ENCODE measurements at places on chromosomes 1 and 21.
A peak's percentile ranks its signal among the peaks of the same experiment; 100 is the strongest.

GRCh38 chr21:42093991-42094421 lies 22.9 kb downstream of the UMODL1 start:
- no peak for DNase-seq

- no peak for DNase-seq
Observed at GRCh38 chr1:197234581-197234980, 33.5 kb upstream of the CRB1 start.

DNA sequence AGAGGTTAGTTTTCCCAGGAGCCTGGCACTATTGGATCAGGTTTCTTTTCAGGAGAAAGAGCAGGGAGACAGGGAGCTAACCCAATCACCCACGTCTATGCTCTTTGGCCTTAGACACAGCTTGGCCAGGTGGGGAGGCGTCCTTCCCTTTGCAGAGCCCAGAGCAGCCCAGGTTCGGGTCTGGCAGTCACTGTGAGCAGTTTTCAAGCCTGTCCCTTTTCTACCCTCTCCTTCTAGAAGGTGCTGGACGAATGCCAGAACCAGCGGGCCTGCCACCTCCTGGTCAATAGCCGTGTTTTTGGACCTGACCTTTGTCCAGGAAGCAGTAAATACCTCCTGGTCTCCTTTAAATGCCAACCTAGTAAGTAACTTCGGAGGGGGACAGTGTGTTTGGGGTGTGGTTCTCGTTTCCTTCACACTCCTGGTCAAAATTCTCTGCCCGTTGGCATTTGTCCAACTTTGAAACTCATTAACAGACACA lies 44.9 kb downstream of the EVA1C start:
- DNase-seq, result no peak

- no peak for DNase-seq
Observed at GRCh38 chr1:174158767-174159251, 511 bp upstream of the RABGAP1L start.

GRCh38 chr1:223244366-223245103 lies 101.5 kb upstream of the TLR5 start:
- DNase-seq, result peak; percentile 14

DNA sequence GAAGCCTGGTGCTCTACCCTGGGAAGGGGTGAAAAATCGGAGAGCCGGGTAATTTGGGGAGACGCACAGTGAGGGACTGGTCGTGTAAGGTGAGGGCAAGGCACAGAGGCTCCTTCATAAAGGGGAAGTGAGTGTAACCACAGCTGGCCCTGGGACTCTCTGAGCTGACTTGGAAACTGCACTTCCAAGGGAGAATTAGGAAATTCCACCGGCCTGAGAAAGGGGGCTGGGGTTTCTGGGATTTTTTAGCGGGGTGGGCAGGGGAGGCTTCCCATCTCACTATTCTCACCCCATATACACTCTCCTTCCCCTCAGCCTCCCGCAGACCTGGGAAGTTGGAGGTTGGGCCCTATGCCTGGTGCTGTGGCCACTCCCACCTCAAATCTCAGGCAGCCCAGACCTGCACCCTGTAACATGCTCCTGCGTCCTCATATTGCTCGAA lies 88.3 kb upstream of the IPO9 start:
- DNase-seq, result no peak

- no peak for DNase-seq
Observed at GRCh38 chr1:155008015-155008941, 5.7 kb downstream of the ZBTB7B start.

DNA sequence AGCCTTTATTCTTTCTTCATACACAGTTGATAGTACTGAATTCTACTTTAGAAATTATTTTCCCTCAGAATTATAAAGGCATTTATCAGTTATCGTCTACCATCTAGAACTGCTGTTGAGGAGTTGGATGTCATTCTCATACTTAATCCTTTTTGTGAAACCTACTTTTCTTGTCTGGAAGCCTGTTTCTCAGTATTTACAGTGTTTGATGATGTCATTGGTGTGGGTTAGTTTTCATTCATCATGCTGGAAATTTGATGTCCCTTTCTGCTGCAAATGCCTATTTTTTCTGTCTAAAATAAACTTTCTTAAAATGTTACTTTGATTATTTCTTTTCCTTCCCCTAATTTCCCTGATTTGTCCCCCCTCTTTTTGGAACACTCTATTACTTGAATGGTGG lies 22.8 kb upstream of the ZNF281 start:
- no peak for DNase-seq

- no peak for DNase-seq
Observed at GRCh38 chr1:59026472-59026948, 242.7 kb upstream of the JUN start.

- DNase-seq, result no peak
Observed at GRCh38 chr1:20949871-20950590, 162.9 kb upstream of the HP1BP3 start.

DNA sequence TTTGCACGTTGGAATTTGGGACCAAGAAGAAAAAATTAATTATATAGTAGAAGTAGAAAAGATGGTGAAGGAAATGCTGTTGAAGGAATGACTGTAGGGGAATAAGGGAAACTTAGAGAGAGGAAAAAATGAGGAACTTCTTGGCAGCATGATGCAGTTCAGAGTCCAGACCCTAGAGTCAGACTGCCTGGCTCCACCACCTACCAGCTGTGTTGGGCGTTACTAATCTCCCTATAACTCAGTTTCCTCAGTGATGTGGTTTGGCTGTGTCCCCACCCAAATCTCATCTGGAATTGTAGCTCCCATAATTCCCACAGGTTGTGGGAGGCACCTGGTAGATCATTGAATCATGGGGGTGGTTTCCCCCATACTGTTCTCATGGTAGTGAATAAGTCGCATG lies 1.3 kb upstream of the SELP start:
- DNase-seq, result no peak

DNA sequence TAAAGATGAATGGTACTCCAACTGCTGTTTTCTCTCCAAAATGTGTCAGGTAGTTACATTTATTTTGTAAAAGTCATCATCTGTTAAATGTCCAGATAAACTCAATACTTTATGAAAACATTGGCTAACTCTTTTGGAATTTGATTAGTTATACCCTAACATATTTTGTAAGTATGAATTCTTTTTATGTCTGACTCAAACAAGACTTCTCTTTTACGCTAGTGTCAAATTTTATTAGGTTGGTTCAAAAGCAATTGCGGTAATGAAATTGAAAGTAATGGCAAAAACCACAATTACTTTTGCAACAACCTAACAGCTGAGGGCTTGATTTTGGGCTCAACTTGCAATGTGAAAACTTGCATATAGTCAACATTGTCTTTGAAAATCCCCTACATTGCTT lies 41.0 kb upstream of the USP25 start:
- DNase-seq, result no peak

DNA sequence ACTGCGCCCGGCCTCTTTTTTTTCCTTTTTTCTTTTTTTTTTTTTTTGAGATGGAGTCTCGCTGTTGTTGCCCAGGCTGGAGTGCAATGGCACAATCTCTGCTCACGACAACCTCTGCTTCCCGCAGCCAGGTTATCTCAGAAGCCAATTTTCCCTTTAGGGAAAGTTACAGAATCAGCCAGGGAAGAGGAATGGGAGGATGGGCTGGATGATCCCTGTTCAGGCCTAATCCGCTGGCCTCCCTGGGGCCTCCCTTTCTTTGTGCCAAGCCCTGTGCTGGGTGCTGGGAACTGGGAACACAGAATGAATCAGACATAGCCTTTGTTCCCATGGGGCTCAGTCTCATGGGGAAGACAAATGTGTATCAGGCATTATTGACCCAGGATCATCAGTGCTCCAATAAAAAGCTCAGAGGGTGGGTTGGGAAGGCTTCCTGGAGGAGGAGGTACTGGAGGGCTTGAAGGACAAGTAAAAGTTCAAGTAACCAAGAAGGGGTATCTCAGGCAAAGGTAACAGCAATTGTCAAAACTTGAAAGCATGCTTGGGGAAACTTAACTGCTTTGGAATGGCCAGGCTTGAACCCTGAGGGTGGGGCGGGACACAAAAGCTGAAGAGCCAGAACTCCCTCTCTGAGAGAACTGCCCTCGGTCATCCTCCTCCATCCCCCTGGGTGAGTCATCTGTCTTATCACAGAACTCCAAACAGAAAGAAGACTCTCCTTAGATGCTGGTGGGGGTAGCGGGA lies 14.3 kb downstream of the ECHDC2 start:
- no peak for DNase-seq

GRCh38 chr1:202149566-202149965 lies 5.0 kb upstream of the ARL8A start:
- no peak for DNase-seq

DNA sequence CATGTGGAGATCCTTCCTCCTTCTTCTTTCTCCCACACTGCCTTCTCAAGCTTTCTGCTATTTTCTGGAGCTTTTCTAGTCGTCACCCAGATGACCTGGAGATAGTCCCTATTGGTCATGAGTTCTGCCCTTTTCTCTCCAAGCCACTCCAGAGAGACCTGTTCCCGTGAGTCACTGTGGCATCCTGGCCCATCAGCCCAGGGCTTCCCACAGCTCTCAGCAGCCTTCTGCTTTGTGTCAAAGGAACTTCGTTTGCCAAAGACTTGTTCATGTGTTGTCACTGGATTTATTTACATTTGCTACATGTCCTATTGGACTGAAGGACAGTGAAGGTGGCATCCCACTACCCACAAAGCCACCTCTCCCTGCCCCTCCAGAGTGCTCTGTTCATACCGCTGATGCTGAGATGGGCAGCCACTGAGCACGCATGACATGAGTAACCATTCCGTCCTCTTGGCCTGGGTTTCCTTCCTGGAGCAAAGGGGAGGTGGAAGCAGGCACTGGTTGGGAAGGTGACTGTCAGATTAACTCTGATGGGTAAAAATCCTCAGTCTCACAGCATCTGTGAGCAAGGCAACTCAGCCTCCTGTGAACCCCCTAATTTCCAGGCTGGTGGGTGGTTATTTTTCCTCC lies 119.2 kb downstream of the EDEM3 start:
- no peak for DNase-seq

- DNase-seq, result no peak
Observed at GRCh38 chr1:98817821-98818220, 156.3 kb downstream of the SNX7 start.

DNA sequence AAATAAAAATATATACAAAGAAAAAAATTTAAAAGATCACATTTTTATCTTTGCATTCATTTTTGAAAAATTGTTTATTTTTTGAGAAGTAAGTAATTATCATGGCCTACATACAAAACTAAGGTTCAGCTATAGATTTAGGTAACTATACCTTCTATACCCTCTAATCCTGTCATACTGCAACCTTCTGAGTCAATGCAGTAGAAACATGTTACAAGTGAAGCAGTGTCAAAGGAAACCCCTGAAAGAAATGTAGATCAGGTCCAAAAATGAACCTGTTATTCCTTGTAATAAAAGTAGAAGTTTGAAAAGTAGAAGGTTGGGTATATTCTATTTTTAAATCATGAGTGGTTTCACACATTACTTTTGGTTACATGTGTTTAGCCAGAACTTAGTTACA lies 51.3 kb downstream of the PTGS2 start:
- DNase-seq, result no peak

GRCh38 chr1:2255420-2256369 lies 27.6 kb downstream of the SKI start:
- no peak for DNase-seq

- no peak for DNase-seq
Observed at GRCh38 chr1:203287898-203288297, 17.4 kb upstream of the BTG2 start.

- no peak for DNase-seq
Observed at GRCh38 chr1:203145321-203146041, 18.0 kb downstream of the ADORA1 start.

GRCh38 chr1:109501644-109502363 lies 7.7 kb downstream of the AMIGO1 start:
- DNase-seq, result no peak

DNA sequence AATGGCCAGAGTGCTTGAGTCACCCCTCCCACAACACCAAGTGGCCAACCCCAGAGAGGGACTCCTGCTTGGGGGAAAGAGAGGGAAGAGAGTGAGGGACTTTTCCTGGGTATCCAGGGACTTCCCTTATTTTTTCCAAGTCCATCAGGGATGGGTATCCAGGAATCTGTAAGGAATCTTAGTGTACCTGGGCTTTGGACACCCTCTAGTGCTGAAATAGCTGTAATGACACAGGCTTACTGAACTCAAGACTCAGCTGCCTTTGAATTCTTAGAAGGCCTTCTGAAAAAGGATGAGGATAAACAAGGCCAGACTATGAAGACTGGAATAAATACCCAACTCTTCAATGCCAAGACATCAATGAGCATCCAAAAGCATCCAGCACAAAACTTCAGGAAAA lies 12.0 kb downstream of the TSHB start:
- no peak for DNase-seq

GRCh38 chr1:113534130-113534817 lies 144.0 kb downstream of the MAGI3 start:
- DNase-seq, result no peak

GRCh38 chr1:179761296-179761695 lies 18.2 kb downstream of the FAM163A start:
- DNase-seq, result no peak

DNA sequence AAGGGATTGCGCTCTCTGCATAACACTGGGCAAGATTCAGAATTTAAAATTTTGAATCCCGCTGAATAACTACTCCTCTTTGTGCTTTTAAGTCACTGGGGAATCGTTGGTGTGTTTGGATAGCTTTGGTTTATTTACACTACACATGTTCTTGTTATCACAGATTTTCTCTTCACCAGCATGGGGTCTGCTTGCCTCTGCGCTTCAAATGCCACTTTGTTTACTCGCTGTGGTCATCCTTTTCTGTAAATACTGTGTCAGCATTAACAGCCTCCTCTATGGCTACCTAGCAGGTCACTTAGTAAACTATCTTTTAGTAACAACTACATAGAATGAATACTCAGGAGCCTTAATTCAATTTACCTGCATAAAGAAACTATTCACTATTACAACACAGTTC lies 14.4 kb upstream of the KCNH1 start:
- DNase-seq, result no peak

DNA sequence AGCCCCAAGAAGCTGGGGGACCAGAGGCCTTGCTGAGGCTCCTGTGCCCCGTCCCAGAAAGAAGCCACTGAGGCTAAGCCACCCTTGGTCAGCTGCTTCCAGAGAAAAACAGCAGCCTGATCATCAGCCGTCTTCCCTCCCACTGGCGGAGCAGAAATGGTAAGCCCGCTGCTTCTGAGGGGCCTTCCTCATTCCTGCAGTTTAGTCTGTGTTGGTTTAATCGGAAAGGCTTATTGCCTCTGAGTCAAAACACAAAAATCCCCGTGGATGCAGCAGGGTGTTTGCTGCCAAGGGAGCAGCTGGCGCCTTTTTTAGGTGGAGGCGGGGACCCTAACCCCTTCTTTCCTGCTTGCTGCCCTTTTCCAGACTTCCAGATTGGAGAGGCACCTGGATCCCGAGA lies 33.9 kb downstream of the SPSB1 start:
- DNase-seq, result no peak

GRCh38 chr1:232250838-232251237 lies 379.1 kb downstream of the SIPA1L2 start:
- DNase-seq, result no peak
